Upper lobe of right lung (tissue), 1 donor: ENCODE measurements at places on chromosomes 11 and 22.

DNA sequence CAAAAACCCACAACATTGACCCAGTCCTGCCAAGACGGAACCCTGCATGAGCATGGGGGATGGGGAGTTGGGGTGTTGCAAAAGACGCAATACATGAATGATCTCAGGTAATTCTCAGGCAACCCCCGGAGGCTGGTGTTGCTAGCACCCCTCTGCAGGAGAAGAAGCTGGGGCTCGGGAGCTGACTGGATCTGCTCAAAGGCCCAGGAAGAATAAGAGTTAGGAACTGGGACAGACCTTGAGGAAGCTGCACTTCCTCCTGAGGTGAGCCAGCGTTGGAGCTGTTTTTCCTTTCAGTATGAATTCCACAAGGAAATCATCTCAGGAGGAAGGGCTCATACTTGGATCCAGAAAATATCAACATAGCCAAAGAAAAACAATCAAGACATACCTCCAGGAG is at the start of gene KRTAP5-9:
Gene KRTAP5-9 (plus strand): TSS at position 301 of the 400 bp plus-strand sequence. CDS start 238 bp downstream, outside the sequence.
- H3K4me3 ChIP-seq, result no peak within 1 kb of the TSS
- DNase-seq, result no peak
- H3K27me3 ChIP-seq, result no peaks in the 10 kb centered on the region
- no peaks in the 10 kb centered on the region for H3K4me1 ChIP-seq

DNA sequence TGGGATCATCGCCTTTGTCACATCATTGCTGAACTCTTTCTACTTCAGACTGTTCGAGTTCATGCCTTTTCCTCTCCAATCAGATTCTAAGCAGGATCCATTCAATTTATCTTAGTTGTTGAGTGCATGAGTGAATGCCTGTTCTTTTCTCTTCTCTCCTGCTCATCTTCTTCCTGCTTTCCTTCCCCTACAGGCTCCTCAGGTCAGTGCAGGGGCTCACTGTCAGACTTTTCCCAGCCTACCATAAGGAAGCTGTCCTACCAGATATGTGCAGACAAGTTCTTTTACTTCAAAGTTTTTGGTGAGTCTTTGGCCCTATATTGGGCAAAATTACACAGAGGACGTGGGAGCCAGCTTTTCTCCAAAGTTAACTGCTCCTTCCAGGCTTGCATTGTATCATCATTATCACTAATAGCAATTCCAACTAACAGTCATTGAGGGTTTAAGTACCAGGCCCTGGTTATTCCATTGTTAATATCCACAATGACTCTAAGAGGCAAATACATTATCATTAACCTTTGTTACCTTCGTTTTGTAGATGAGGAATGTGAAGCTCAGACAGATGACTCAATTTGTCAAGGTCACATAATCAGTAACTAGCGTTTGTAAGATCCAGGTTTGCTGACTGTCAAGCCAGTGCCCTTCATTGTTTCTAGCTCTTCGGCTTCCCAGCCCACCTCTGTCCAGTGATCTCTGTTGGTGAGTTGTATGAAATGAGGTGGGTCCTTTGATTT is 30.4 kb downstream of the OR6Q1 start:
- DNase-seq, result no peak
- no peaks in the 10 kb centered on the region for H3K27me3 ChIP-seq
- no peak overlapping the region for H3K4me3 ChIP-seq
- no peaks in the 10 kb centered on the region for H3K36me3 ChIP-seq

GRCh38 chr22:47453049-47453448 is 690.6 kb downstream of the TBC1D22A start:
- H3K36me3 ChIP-seq, result no peaks in the 10 kb centered on the region
- no peak overlapping the region for H3K27ac ChIP-seq
- H3K4me1 ChIP-seq, result no peaks in the 10 kb centered on the region
- no peak for DNase-seq

DNA sequence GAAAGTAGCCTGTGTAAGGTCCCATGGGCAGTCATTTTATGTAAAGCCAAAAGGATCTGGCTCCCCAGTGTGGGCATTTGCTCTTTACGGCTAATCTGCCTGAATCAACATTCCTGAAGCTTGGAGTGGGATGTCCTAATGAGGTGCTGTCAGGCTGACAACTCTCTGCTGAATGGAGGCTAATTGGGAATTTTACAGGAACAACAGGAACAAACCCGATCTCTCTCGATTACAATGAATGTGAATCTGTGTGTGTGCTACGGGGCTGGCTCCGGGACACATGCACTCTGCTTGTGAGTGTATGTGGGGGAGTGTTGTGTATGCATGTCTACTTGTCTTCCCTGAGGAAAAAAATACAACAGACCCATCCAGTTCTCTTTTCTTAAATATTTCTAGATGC is 415.2 kb downstream of the TENM4 start:
- H3K36me3 ChIP-seq, result no peaks in the 10 kb centered on the region
- H3K27me3 ChIP-seq, result peaks cover 8% of the 10 kb centered on the region
- H3K4me3 ChIP-seq, result no peak overlapping the region
- no peaks in the 10 kb centered on the region for H3K4me1 ChIP-seq

GRCh38 chr22:33883961-33884808 is 36.1 kb downstream of the LARGE1 start:
- no peak overlapping the region for H3K4me3 ChIP-seq
- H3K27me3 ChIP-seq, result no peaks in the 10 kb centered on the region
- H3K4me1 ChIP-seq, result no peaks in the 10 kb centered on the region
- no peak for DNase-seq
- H3K36me3 ChIP-seq, result no peaks in the 10 kb centered on the region

DNA sequence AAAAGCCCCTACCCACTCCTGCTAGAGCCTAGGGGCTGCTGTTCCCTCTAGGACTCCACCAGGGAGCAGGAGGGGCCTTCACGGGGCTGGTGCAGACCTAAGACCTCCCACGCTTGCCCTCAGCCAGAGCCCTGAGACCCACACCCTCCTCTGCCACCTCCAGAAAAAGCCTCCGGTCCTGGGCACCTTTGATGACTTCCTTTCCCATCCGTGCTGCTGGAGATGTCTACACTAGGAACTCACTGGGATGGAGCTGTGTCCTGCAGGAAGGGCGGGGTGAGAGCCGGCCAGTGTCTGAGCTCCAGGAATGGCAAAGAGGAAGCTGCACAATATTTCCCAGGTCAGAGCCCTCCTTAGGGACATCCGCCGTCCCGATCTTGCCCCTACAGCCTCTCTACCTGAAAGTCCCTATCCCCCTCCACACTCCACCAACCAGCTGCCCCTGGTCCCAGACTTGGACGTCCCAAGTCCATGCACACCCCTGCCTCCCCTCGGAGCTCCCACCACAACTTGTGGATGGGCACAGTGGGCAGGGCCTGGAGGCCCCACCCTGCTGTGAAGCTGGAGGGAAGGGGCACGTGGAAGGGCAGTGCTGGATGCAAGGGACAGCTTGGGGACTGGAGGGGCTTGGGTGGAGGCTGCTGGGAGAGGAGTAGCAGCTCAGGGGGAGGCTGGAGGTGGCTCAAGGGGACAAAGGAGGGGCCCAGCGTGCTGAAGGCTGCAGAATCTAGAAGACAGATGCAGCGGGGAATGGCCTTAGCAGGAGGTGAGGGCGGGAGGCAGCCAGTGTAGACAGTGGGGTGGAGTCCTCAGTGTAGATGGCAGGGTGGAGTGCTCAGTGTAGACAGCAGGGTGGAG is 13.5 kb upstream of the LRP5 start:
- no peak overlapping the region for H3K4me3 ChIP-seq
- H3K4me1 ChIP-seq, result peaks cover 19% of the 10 kb centered on the region
- no peak overlapping the region for H3K27ac ChIP-seq
- no peak for DNase-seq
- no peaks in the 10 kb centered on the region for H3K27me3 ChIP-seq

GRCh38 chr11:7546324-7546791 is 32.6 kb downstream of the PPFIBP2 start:
- no peak overlapping the region for H3K4me3 ChIP-seq
- no peak for DNase-seq
- no peak overlapping the region for H3K27ac ChIP-seq
- no peaks in the 10 kb centered on the region for H3K27me3 ChIP-seq
- no peaks in the 10 kb centered on the region for H3K36me3 ChIP-seq

DNA sequence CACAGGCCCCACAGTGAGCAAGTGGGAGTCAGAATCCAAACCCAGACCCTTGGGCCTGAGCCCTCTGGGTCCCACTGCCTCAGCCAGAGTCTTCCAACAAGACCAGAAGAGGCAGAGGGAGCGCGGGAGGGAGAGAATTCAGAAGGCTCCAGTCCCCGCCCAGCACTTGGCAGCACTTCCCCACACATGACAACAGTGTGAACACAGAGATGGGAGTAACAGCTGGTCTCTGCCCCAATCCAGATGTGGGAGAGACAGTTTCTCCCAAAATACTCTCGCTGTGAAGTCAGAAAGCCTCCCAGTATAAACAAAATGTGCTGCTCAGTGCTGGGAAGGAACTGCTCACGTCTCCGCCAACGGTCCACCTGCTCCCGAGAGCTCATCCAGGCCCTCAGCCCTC is 219.9 kb downstream of the MN1 start:
- peaks cover 7% of the 10 kb centered on the region for H3K27me3 ChIP-seq
- H3K4me1 ChIP-seq, result no peaks in the 10 kb centered on the region
- H3K27ac ChIP-seq, result no peak overlapping the region

GRCh38 chr11:100823360-100823759 is 136.3 kb downstream of the ARHGAP42 start:
- H3K4me1 ChIP-seq, result no peaks in the 10 kb centered on the region
- no peaks in the 10 kb centered on the region for H3K27me3 ChIP-seq
- DNase-seq, result no peak
- H3K36me3 ChIP-seq, result no peaks in the 10 kb centered on the region
- H3K4me3 ChIP-seq, result no peak overlapping the region

GRCh38 chr11:79237091-79237490 is 203.7 kb downstream of the TENM4 start:
- H3K36me3 ChIP-seq, result no peaks in the 10 kb centered on the region
- peaks cover 6% of the 10 kb centered on the region for H3K4me1 ChIP-seq
- no peaks in the 10 kb centered on the region for H3K27me3 ChIP-seq
- peak overlapping the region; percentile 37 for H3K27ac ChIP-seq

DNA sequence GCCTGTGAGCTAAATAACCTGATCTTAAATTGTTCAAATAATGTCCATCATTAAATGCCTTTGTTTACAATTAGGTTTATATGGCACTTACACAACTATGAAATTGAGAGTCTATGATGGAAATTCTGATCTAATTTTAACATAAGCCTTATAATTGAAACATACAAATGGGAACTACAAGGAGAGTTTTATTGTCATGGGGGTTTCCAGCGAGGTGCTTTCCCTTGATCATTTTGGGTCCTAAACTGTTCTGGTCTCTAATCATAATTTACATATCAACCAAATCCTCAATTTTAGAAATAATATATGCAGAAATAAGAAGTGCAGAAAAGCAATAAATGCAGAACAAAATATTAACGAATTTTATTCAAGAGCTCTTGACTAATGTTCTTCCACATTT is 44.9 kb downstream of the RRAS2 start:
- H3K4me1 ChIP-seq, result peaks cover 29% of the 10 kb centered on the region
- H3K27ac ChIP-seq, result no peak overlapping the region
- H3K36me3 ChIP-seq, result no peaks in the 10 kb centered on the region
- no peak for DNase-seq
- no peaks in the 10 kb centered on the region for H3K27me3 ChIP-seq
- H3K4me3 ChIP-seq, result no peak overlapping the region

- no peaks in the 10 kb centered on the region for H3K27me3 ChIP-seq
- H3K4me1 ChIP-seq, result no peaks in the 10 kb centered on the region
- no peak overlapping the region for H3K27ac ChIP-seq
- H3K36me3 ChIP-seq, result no peaks in the 10 kb centered on the region
- H3K4me3 ChIP-seq, result no peak overlapping the region
Observed at GRCh38 chr11:84061726-84062125, 775.6 kb upstream of the CCDC90B start.

- no peak overlapping the region for H3K4me3 ChIP-seq
- no peaks in the 10 kb centered on the region for H3K4me1 ChIP-seq
- H3K27me3 ChIP-seq, result no peaks in the 10 kb centered on the region
- no peak for DNase-seq
Observed at GRCh38 chr11:104337273-104337672, 173.3 kb upstream of the PDGFD start.

GRCh38 chr11:14539982-14540421 is 19.8 kb upstream of the PSMA1 start:
- peaks cover 31% of the 10 kb centered on the region for H3K4me1 ChIP-seq
- no peak overlapping the region for H3K4me3 ChIP-seq
- DNase-seq, result no peak

GRCh38 chr11:134503596-134503995 is 91.6 kb upstream of the B3GAT1 start:
- H3K4me3 ChIP-seq, result no peak overlapping the region
- DNase-seq, result peak; percentile 35
- H3K27ac ChIP-seq, result no peak overlapping the region
- no peaks in the 10 kb centered on the region for H3K36me3 ChIP-seq
- H3K27me3 ChIP-seq, result peaks cover 8% of the 10 kb centered on the region

GRCh38 chr11:10026514-10026913 is 267.5 kb downstream of the SBF2 start:
- H3K4me3 ChIP-seq, result no peak overlapping the region
- no peak overlapping the region for H3K27ac ChIP-seq
- no peak for DNase-seq
- peaks cover 6% of the 10 kb centered on the region for H3K36me3 ChIP-seq
- no peaks in the 10 kb centered on the region for H3K4me1 ChIP-seq
- no peaks in the 10 kb centered on the region for H3K27me3 ChIP-seq

- H3K27me3 ChIP-seq, result no peaks in the 10 kb centered on the region
- no peak overlapping the region for H3K27ac ChIP-seq
- no peaks in the 10 kb centered on the region for H3K36me3 ChIP-seq
- peaks cover 13% of the 10 kb centered on the region for H3K4me1 ChIP-seq
- H3K4me3 ChIP-seq, result no peak overlapping the region
Observed at GRCh38 chr11:11444804-11445131, 91.7 kb upstream of the CSNK2A3 start.

DNA sequence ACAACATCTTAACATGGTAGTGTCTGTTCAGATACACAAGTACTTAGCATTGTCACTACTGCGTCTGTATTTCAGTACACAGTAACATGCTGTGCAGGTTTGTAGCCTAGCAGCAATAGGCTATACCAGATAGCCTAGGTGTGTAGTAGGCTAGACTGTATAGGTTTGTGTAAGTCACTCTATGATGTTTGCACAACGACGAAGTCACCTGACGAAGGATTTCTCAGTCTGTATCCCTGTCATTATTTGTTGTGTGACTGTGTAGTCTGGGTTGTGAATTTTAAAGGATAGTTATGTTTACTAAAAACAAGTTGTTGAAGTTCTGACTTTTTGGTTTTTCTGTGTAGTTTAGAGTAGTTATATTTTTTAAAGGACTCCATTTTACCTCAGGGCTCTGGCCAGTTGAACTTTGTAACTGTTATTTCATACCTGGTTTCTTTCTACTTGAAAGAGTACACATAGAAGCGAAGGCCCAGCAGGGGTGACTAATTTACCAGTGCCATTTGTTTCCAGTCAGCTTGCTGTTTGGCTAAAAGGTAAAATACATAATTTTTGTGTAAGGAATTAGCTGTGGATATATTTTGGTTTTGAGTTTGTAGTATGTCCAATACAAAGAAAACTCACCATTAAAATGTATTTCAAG is 72.3 kb downstream of the PPP6R3 start:
- H3K4me1 ChIP-seq, result peaks cover 21% of the 10 kb centered on the region
- H3K4me3 ChIP-seq, result no peak overlapping the region
- DNase-seq, result no peak
- no peaks in the 10 kb centered on the region for H3K27me3 ChIP-seq
- peaks cover 20% of the 10 kb centered on the region for H3K36me3 ChIP-seq
- H3K27ac ChIP-seq, result no peak overlapping the region

- no peak overlapping the region for H3K4me3 ChIP-seq
- no peak overlapping the region for H3K27ac ChIP-seq
Observed at GRCh38 chr11:117972629-117973502, 13.3 kb upstream of the IL10RA start.

GRCh38 chr22:41998361-41999261 is at the start of gene WBP2NL:
WBP2NL (plus strand) TSS chr22:41998788; CDS start chr22:41998819, 31 bp downstream.
- H3K27ac ChIP-seq, result no peak within 1 kb of the TSS
- H3K27me3 ChIP-seq, result no peaks in the 10 kb centered on the region
- no peaks in the 10 kb centered on the region for H3K4me1 ChIP-seq
- peak within 1 kb of the TSS; percentile 51 for H3K4me3 ChIP-seq
- no peaks in the 10 kb centered on the region for H3K36me3 ChIP-seq
- peak; percentile 92 for DNase-seq
